Esophagus squamous epithelium (tissue), 5 donors: ENCODE measurements at places on chromosomes 16 and 17. TPM values are rescaled to one million over a fixed set of nuclear protein-coding genes. Genes with fewer than 3 reads are reported as not detected.

- no peak for DNase-seq
These were observed 411.7 kb downstream of the CPPED1 start for GRCh38 chr16:12391956-12392355.

DNA sequence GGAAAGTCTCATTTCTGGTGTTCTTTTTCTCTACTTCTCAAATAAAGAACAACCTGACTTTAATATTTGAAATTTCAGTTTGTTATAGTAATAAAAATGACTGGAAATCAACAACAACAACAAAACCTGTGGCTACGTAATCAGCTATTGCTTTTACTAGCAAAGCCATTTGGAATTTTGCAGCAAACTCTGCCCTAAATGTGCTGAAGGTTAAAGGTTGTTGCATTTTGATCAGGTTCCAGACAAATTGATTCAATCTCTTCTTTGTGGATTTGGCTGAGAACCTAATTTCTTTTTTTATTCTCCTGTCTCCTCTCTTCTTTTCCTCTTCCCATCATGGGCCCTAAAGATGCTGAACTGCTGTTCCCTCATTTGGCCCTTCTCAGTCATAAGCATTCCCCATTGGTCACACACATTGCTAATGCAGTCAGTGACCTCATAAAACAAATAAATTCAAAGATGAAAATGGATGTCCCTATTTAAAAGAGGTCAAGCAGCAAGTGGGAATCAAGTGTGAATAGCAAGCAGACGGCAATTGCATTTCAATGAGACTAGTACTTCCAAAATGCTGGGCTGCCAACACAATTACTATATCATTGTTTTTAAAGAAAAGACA is 795.1 kb upstream of the CDH8 start:
- DNase-seq, result no peak

DNA sequence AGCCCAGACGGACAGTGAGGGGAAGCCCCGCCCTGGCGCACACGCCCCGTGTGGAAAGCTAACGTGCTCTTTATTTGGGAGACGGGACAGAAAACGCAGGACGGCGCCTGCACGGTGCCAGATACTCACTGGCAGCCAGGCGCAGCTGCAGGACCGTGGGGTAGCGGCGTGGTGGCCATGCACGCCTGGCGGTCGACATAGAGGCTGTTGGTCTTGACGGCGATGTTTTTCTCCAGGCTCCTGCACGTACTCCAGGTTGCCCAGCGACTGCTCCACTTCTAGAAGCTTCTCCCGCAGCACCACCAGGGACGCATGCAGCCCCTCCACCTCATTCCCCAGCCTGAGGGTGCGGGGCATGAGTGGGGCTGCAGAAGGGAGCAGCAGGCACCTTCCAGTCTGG is 5.1 kb upstream of the C1QTNF8 start:
- DNase-seq, result no peak

UBE2O gene
- total RNA-seq, result 11.9 TPM

TMEM238L gene
- 1.1 TPM for total RNA-seq

DNA sequence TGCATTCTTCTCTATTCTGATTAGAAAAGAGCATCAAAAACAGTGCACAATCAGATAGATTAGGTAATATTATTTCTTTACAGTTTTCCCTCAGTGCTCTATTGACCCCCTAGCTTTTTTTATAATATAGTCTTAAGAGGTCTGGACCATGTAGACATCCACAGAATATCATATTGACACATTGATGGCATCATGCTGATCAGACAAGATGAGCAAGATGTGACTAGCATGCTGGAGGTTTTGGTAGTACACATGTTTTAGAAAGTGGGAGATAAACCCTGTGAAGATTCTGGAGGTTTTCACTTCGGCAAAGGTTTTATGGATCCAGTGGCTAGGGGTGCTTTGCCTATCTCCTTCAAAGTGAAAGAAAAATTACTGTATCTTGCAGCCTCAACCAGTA is 2.8 kb upstream of the ABCA8 start:
- no peak for DNase-seq

GRCh38 chr16:53692146-53692545 is 11.5 kb downstream of the RPGRIP1L start:
- DNase-seq, result no peak

GRCh38 chr17:50686494-50687199 is 21.1 kb downstream of the ANKRD40 start:
- no peak for DNase-seq

DNA sequence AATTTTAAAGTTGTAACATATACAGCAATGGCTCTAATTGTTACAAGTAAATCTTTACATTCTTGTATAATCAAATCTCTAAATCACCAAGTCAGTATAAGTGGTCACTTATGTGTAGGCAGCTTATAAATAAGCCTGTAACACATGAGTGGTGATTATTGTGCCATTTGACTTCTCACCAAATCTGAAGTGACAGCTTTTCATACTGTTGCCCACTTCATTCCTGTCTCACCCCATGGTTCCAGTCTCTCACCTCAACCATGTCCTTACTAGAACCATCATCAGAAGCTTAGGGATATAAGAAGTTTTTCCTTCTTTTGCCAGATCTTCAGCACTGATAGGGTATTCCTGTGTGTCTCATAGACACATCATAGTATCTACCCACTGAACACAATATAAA is 23.5 kb downstream of the TNRC6A start:
- no peak for DNase-seq

CHST5 gene
- total RNA-seq, result not detected

DNA sequence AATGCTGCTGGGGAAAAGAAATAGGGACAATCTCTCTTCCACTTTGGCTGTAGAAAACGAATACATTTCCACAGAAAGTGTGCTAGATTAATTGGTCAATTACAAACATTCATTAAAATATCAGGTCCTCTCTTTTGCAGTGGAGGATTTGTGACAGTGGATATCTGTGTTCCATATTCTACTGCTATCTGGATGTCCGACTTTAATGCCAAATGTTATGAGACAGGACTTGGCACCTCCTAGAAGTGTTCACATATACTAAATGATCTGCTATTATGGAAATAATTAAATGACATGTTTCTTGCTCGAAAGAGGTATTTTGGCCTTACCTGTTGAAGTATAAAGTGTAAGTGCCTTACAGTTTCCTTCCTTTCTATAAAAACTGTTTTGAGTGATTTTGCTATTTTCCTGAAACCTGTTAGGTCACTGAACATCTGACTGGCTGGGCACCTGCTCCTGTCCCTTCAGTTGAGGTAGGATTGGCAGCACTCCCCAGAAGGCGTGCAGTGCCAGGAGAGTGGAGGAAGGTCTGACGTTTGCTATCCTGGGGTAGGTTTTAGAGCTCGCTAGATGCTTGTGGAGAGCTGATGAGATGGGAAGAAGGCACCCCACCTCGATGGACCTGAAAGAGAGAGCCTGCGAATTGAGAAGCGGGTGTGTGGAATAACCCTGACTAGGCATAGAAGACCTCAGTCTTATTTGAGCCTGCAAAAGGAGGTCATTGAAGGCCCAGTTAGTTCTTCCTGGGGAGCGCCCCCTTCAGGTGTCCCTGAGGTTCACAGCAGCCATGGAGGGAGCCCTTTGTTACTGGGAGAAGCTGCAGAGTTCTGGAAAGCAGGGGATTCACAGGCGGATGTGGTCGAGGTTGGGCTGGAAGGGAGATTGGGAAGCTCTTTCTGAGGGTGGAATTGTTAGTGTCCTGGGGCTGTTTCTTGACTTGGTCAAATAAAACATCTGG is 159.4 kb upstream of the ZNF267 start:
- DNase-seq, result no peak

TTYH2 gene
- total RNA-seq, result 0.35 TPM

DNA sequence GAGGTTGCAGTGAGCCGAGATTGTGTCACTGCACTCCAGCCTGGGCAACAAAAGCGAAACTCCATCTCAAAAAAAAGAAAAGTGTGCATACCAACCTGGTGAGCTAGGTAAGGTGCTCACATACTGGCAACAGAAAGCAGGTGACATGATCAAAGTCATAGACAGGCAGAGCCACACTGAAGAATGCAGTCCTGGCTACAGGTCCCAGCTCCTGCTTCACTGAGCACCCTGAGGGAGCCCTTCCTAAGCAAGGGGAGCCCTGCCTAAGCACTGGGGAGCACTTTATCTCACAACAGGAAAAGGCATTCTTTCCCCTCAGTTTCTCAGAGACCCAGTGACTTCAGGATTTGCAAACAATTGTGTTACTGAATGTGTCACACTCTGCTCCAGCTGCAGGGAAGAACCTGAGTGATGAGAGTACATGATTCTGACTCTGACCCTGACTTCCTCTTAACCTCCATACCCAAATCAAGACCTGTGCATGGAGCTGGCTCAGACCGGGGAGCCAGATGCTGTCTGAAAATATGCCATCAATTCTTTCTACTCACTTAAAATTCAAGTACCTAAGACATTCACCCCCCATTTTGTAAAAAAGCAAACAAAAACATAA is 40.5 kb downstream of the ANKRD11 start:
- DNase-seq, result no peak

DNA sequence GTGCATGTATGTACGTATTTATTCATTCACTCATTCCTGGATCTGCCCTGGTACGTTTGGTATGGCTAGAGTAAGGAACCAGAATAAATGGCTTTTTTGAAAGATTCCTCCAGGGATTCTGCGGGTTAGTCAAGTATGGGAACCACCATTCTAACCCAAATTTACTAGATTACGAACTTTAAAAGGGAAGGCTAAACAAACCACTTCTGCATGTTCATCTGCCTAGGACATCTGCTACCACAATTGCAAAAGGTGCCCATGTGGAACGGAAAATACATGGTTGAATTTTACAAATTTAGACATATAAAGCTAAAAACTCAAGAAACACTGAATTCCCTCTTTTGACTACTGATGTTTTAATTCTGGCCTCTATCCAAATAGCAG is 22.1 kb downstream of the CYTH1 start:
- DNase-seq, result no peak

DNA sequence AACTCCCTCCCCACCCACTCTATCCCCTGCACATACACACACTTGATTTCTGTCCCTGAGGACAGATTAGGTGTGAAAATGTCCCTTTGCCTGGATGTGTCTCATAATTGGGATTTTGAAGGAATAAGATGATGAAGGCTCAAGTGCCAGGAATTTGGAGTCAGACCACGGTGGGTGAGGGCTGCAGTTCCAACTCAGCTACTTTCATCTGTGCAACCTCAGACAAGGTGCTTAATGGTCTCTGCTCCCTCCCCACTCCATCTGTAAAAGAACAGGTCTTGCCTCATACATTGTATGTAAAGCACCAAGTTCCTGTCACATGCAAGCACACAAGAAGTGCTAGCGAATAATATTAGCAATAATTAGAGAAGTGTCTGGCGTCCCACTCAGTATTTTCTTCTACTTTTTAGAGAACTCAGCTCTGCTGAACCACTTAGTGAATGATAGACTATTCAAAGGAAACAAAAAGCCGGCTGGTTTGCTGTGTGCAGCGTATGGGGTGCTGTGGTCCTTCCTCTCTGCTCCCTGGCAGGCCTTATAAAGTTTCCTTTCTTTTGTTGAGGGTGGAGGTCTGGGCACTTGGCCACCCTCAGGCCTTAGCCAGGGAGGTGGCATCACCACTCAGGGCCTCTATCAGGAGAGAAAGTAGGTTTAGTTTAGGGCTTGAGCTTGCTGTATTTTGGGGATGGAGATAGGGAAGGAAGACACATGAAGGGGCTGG is 6.4 kb downstream of the TBX4 start:
- DNase-seq, result no peak

DNA sequence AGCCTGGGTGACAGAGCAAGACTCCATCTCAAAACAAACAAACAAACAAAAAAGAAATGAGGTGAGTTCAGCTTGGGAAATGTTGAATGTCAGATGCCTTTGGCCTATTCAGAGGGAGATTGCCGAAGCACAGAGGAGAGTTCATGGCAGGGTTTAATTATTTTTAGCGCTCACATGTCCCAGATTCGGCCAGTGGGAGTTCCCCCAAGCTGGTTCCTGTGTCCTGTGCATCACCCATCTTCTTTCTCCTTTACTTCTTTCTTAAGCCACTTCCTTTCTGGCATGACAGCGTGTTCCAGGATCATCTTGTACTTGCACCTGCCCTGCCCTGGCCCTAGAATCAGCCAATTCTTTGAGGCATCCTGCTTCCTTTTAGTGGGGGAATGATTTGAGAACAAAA is 9.2 kb downstream of the MPV17L start:
- no peak for DNase-seq

- no peak for DNase-seq
These were observed 94.1 kb downstream of the PLCG2 start for GRCh38 chr16:81873206-81873605.

DNA sequence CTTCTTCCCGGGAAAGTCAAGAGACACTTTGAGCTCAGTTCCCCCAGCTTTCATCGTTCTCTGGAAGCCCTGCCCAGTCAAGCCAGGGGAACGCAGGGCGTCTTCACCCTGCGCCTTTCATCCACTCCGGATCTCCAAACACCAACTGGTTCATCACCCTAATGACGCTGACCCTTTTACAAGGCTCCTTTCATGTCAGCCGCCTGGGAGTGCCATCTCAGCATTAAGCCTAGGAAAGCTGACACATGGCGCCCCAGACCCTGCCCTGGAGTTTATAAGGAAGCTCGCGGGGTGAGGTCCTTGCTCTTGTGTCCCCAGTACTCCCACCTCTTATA is 594 bp upstream of the DNAJC7 start:
- DNase-seq, result no peak

- no peak for DNase-seq
These were observed 28.6 kb upstream of the NUDT16L1 start for GRCh38 chr16:4664538-4665418.

- no peak for DNase-seq
These were observed 882.8 kb upstream of the SOX9 start for GRCh38 chr17:71237903-71238538.

DNA sequence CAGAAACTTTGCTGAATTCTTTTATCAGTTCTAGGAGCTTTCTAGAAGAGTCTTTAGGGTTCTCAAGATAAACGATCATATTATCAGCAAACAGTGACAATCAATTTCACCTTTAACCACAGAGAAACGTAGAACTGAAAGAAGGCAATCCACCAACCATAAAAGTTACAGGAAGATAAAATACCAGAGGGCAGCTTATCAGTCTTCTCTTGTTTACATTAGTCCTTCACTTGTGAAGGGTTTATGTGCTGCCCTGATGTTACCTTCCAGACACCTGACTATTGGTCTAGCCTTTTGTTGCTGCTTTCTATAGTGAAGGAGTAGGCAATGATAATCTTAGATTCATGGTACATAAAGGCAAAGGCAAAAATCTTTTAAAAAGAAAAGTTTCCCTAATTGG is 73.2 kb upstream of the EFCAB3 start:
- no peak for DNase-seq

- DNase-seq, result no peak
These were observed 50.9 kb upstream of the CDC42EP4 start for GRCh38 chr17:73362697-73363096.

GRCh38 chr16:2720064-2720457 is at the start of gene PRSS27:
PRSS27 (minus strand) TSS chr16:2720224; CDS start chr16:2720160, 64 bp downstream.
- DNase-seq, result no peak

SLFN14 gene
- total RNA-seq, result not detected
